ENCODE measurements at places on chromosomes 7 and 10.

DNA sequence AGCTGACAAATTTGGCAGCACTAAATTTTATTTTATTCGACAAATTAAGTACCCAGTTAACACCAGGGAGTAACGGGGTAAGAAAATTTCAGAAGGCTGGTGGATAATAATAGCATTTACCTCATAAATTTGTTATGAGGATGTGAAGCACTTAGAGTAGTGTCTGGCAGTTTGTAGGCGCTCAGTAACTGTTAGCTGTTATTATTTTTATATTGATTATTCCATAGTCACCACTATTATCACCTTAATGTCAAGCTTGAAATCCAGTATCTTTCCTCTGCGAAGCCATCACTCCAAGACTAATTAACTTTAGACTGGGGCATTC is 563 bp upstream of the COA1 start:
- DNase-seq: no peak

GRCh38 chr10:62710182-62710581 is 94.3 kb upstream of the ADO start:
- no peak for DNase-seq

GRCh38 chr10:103926722-103927319 is 8.8 kb upstream of the STN1 start:
- DNase-seq: no peak

GRCh38 chr7:106365252-106366005 is 80.6 kb upstream of the NAMPT start:
- no peak for DNase-seq

DNA sequence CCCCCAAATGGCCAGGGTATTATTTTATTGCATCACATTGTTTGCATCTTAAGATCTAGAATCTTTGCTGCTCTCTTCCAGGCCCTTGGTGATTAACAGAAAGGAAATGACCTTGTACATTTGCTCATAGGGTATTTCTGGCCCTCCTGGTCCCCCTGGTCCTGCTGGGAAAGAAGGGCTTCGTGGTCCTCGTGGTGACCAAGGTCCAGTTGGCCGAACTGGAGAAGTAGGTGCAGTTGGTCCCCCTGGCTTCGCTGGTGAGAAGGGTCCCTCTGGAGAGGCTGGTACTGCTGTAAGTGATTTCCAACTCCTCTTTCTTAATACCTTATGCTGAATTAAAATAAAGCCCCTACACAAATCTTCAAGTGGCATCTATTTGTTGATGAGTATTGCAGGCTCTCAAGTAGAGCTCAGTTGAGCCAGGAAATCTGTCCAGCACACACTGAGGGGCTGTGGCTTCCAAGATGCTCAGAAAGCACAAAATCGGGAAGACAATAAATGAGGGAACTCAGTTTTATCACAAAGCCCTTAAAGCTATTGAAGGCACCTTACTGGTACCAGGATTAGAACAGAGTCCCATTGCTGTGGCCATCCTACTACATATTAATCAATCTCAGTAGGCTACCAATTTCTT is 28.2 kb downstream of the COL1A2 start:
- no peak for DNase-seq

DNA sequence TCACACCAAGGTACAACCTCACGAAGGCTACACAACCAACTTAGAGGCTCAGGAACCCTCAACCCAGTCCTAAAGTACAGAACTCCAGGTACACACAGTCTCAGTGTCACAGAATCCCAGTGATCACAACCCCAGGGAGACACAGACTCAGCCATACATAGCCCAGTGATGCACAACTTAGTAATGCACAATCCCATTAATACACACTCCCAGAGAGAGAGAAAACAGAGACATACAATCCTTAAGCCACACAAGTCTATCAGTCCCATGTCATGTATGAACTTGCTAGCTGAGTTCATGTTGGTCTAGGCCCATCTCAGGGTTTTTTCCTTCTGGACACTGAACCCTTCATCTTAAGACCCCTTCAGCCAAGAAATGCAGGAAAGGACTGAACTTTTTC is 4.6 kb downstream of the KCNIP2 start:
- no peak for DNase-seq

DNA sequence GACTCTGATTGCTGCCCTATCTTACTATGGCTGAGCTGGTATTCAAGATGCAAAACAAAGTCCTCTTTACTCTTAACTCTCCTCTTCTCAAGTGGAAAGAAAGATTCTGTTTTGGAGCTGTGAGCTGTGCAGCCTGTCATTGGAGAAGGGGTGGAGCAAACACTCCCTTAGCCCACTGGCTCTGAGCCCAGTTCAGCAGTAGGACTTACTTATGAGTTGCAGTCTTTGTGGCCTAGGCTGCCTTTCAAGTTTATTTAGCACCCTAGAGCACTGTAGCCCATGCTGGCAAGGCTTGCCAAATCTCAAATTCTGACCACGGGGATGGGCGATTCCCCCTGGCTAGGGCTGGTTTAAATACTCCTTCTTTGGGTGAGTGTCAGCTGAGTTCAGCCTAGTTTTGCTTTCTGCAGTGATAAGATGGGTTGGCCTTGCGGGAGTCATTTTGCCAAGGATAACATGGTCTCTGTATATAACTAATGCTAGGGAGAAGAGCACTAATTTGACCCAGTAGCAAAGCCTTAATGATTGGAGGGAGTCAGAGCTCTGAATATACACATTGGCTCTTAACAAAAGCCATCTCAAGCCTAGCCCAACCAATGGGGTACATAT is 110.2 kb downstream of the MYO3A start:
- no peak for DNase-seq

DNA sequence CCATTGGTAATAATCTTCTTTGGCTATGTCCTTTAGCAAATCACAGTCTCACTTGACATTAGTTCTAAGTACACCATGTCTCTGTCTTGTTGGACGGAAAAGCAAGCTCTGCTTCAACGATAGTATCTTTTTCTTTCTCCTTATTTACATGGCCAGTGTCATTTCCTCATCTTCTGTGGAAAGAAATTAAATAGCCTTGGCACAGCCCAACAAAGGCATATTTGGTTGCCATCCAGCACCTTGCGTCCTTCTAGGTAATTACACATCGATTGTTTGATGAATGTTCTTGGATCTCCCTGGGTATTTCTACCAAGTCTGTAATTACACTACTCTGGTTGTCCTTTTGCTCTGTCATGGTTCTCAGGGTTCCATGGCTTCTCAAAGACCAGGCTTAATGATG is 183.1 kb downstream of the CHN2 start:
- no peak for DNase-seq

All from cortex of kidney (tissue), 1 donor.